HCEC 1CT (cell line): ENCODE measurements at places on chromosomes 5 and 9.

- peak; percentile 37 for DNase-seq
Measured at GRCh38 chr9:111897601-111898137, 1.1 kb downstream of the UGCG start.

DNA sequence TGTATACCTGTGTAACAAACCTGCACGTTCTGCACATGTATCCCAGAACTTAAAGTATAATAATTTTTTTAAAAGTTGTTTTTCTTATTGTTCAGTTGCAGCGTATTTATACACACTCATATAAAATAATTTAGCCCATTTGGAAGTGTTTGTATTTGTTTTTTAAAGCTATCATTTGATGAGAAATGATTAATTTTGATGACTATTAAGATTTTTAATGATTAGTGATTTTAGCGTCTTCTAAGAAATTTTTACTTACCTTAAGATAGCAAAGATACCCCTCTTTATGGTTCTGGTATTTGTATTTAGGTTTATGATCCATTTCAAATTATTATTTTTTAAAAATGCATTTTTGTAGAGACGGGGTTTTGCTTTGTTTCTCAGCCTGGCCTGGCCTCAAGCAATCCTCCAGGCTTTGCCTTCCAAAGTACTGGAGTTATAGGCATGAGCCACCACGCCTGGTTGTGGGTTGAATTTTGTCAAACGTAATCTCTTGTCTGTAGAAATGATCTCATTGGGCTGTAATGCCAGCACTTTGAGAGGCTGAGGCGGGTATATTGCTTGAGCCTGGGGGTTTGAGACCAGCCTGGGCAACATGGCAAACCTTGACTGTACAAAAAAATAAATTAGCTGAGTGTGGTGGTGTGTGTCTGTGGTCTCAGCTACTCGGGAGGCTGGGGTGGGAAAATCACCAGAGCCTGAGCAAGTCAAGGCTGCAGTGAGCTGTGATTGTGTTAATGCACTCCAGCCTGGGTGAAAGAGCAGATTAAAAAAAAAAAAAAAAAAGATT, 26.9 kb downstream of the CSNK1G3 start:
- DNase-seq = no peak

DNA sequence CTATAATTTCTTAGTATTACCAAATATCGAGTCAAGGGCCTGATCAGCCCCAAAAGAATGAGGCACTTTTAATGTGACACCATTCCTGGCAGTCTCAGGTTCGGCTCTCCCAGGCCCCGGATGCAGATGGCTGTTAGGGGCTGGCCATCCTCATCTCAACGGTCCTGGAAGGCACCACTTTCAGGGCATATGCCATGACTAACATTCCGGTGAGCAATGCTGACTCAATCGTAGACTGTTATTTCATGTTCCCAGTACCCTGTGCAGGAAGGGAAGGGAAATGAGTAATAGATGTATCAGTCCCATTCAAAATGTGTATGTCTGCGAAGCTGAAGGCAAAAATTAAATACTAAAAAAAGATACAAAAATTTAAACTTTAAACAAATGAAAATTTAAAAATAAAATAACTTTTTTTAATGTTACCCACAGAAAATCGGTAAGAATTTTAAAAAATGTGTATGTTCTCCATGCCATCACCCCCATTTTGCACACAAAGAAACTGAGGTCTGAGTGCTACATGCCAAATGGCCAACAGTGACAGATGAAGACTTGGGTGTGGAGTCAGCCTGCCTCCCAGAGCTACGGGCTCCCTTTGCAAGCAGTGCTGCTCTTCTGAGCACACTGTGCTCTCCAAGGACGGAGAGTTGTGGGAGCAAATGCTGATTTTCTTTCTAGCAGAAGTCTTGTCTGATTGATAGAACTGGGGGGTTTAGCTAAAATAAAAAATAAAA, 79.0 kb downstream of the GLDC start:
- DNase-seq = peak; percentile 98

GRCh38 chr5:174459832-174460448, 264.4 kb upstream of the MSX2 start:
- DNase-seq = no peak

DNA sequence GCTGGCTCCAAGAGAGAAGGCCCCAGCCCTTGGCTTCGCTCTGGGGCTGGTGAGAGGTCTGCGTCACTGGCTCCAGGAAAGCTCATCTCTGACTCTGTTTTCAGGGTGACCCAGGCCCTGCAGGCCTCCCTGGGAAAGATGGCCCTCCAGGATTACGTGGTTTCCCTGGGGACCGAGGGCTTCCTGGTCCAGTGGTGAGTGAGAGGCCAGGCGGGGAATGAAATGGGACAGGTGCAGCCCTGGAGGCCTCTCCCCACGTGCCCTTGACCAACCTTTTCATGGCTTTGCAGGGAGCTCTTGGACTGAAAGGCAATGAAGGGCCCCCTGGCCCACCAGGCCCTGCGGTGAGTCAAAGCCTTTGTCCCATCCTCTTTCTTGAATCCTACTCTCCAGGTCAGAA, 75.7 kb upstream of the FCN2 start:
- DNase-seq = no peak

- no peak for DNase-seq
Measured at GRCh38 chr9:71609448-71609830, 158.9 kb downstream of the CEMIP2 start.

DNA sequence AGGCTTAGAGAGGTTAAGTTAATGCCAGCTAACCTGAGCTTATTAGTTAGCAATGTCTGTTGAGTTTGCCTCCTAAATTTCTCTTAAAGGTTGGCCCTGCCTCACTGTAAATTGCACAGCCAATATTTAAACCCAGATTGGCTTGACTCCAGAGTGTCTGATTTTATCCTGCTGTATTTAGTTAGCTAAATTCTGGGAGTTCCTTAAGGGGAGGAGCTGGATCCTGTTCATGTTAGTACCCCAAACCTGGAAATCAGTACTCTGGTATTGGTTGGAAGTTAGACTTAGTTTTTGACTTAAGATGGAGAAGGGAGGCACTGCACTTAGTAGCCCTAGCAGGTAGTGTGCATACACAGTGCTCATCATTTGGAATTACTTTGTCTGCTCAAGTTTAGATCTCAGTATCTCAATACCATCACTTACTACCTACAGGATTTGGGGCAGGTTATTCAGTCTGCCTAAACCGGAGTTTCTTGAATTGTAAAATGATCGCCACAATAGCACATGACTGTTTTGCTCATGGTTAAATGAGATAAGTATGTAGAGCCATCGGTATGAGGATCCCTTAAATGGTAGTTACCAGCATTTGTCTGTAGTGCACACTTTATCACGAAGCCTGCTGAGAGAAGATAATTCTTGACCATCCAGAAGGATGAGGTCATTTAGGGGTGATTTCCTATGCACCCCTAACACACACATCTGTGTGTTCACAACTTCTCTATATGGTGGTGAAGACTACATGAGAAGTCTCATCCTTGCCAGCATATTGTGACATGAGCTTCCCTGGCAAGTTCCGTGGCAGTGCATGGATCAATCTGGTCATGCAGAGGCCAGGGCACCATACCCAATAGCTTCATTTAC, 264.8 kb upstream of the TRIM32 start:
- no peak for DNase-seq

- no peak for DNase-seq
Measured at GRCh38 chr5:154320224-154321089, 125.3 kb upstream of the SAP30L start.

- no peak for DNase-seq
Measured at GRCh38 chr9:14151451-14151850, 162.5 kb downstream of the NFIB start.

GRCh38 chr9:120522558-120522957, 57.4 kb downstream of the CDK5RAP2 start:
- DNase-seq = no peak
